ENCODE measurements at places on chromosomes 11 and 22.

GRCh38 chr22:22748297-22748743 is 103.9 kb downstream of the GGTLC2 start:
- no peak for DNase-seq

GRCh38 chr22:45082795-45083194 is 73.0 kb upstream of the PHF21B start:
- DNase-seq, result no peak

GRCh38 chr11:115097796-115098408 is 406.3 kb downstream of the CADM1 start:
- no peak for DNase-seq

DNA sequence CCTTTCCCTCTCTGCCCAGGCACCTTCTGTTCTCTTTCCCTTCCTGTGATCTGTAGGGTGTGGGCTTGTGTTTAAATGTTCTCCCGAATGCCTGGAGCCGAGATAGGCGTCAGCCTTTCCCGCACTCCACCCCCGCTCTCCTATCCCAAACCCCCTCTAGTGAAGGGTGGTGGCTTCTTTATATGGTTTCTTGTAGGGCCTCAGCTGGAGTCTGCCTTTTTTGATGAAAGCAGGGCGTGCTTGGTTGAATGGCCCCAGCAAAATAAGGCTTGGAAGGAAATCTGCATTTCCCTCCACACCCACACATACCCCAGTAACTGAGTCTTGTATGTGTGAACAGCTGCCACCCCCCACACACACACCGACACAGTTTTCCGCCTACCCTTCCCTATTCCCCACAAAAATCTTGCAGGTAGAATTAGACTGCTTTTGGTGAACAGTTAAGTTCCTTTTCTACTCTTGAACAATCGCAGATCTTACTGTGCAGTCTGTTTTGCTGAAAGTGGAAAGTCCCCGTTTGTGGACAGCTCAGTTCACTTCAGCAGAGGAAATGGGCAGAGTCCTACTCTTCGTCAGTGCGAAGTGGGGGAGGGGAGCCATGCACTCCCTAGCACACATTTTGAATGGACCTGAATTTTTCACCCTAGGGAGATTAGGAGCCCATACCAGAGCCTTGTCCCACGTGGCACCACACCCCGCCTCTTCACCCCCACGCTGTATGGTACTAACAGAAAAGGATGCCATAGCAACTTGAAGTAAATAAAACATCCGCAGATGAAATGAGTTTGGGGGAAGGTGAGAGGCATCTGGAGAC is 25.5 kb upstream of the GRK2 start:
- peak; percentile 58 for DNase-seq

- DNase-seq, result no peak
These were observed 6.1 kb downstream of the AP5B1 start for GRCh38 chr11:65774525-65775306.

GRCh38 chr22:37634417-37634924 is 5.0 kb upstream of the SH3BP1 start:
- no peak for DNase-seq

- no peak for DNase-seq
These were observed 125.5 kb downstream of the SIK3 start for GRCh38 chr11:116972691-116973090.
